ENCODE measurements at places on chromosomes 1 and 21.

DNA sequence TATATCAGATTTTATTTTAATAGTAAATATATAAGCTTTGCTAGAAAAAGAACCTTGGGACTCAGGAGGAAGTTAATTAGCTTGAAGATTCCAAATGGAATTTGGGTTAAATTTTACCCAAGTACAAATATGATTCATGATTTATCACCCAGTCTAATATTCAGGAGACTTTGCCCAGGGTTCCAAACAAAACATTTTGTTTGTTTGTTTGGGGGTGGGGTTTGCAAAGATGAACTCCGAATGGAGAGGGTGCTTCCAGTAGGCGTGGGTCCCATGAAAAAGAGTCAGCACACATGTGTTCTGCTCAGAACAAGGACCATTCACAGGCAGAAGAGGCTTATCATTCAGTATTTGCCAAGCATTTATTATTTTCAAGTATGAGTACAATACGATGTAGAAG lies 23.5 kb downstream of the KCNT2 start:
- DNase-seq = no peak

GRCh38 chr1:99534638-99534930 lies 111.3 kb upstream of the PALMD start:
- DNase-seq = no peak

DNA sequence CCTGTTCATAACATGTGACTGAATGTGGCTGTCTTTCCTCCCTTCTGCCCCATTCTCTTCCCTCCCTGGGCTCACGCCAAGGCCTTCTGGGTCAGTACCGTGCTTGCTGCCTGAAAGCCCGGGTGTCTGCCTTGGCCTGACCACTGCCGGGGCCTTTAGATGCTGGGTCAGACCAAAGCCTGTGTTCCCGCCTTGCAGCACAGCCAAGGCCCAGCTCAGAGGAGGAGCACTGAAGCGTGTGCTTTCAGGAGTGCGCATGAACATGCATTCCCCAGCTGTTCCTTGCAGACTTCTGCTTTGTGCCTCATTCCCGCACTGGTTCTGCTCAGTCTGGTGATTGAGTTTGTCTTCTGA lies 27.0 kb upstream of the SARS1 start:
- no peak for DNase-seq

DNA sequence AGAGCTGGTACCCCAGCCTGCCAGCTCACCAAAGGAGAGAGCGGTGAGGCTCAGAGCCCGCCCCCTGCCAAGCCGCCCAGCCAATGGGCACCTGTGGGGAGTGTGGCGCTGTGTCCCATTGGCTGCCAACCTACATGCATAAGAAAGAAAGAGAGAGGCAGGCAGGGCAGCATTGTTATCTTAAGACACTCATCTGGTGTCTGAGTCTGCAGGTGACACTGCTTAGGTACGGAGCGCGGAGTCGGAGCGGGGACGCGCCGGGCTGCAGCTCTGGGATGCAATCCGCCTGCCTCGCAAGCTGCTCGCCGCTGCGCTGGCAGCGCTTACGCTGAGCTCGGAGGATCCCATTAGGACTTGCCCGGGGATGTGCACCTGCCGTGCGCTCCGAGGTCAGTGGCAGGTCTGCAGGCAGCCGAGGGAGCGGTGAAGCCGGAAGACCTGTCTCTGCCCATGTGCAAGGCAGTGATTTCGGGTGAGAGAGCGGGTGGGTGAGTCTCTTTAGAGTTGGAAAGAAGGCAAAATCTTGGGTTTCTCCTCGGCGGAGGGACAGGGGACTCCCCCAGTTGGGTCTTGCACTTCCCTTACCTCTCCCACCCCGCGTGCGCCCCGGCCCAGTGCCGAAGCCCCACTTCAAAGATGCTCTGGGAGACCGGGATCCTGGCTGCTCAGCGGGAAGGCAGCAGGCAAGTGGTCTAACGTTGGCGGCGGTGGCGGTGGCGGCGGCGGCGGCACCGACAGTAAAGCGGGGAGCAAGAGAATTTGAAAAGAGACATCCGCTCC lies at the start of gene BRINP2:
Gene BRINP2 (plus strand): TSS at position 203 of the 780 bp plus-strand sequence. CDS start 58,919 bp downstream, outside the sequence.
- DNase-seq = no peak

DNA sequence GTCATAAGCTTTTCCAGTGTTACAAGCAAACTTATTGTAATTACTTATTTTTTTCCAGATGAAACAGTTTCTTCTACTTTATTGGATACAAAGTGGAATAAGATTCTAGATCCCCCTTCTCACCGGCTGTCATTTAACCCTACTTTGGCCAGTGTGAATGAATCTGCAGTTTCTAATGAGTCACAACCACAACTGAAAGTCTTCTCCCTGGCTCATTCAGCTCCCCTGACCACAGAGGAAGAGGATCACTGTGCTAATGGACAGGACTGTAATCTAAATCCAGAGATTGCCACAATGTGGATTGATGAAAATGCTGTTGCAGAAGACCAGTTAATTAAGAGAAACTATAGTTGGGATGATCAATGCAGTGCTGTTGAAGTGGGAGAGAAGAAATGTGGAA lies 95.5 kb downstream of the ZFYVE9 start:
- DNase-seq = no peak

- DNase-seq = no peak
Measured at GRCh38 chr1:114008480-114008941, 29.2 kb downstream of the OLFML3 start.

- DNase-seq = no peak
Measured at GRCh38 chr1:90809093-90809492, 92.0 kb upstream of the BARHL2 start.

DNA sequence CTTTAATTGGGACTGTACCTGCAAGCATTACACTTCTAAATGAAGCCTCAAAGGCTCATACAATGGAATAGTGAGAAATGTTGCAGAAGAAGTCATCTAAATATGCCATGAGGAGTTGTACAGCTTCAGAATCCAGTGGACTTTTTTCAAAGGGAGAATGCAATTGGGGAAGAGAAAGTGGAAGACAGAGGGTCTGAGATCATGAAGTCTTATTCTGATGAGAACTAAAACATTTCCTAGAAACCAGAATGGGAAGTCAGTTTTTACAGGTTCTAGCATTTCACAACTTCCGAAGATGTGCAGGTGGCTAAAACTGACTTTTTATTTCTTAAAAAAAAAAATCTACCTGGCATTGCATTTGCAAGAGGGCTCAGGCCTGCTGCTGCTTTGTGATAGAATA lies 424.4 kb upstream of the RUNX1 start:
- DNase-seq = no peak

GRCh38 chr1:42938645-42939615 lies 19.7 kb downstream of the SLC2A1 start:
- DNase-seq = no peak

- DNase-seq = no peak
Measured at GRCh38 chr1:33036051-33036525, 595 bp downstream of the AK2 start.

DNA sequence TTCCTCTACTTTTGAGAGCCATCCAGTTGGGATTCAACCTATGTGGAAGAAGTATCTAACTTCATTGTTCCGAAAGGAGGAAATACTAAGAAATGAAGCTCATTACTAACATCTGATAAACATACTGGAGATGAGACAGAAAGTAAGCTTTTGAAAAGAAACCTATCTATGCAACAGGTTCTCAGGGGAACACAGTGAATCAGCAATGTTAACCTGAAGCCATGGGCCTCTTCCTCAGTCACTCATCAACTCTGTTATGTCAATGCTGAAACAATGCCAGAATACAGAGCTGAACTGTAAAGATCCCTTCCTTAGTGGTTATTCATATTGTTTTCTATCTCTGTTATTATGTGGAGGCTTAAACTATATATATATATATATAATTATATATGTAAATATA lies 55.5 kb upstream of the ESRRG start:
- DNase-seq = no peak

DNA sequence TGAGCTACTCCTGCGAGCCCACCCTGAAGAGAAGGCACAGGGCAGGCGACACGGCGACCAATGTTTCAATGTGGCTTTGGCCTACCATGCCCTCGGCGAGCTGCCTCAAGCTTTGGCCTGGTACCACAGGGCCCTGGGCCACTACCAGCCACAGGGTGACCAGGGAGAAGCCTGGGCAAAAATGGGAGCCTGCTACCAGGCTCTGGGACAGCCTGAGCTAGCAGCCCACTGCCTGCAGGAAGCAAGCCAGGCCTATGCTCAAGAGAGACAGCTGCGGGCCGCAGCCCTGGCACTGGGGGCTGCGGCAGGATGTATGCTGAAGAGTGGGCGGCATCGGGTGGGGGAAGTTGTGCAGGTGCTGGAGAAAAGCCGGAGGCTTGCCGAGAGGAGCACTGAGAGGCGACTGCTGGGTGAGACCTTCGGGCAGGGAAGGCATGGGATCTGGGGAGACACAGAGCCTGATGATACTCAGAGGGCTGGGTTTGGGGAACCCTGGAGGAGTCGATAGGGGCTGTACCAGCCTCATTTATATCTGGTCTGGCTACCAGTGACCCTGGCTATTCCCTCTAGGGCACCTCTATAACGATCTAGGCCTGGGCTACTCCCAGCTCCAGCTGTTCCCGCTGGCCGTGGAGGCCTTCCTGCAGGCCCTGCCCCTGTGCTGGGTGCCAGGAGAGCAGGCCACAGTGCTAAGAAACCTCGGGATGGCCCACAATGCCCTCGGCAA lies 2.3 kb downstream of the TTC24 start:
- DNase-seq = no peak

GRCh38 chr1:183443011-183443410 lies 24.8 kb upstream of the NMNAT2 start:
- no peak for DNase-seq

GRCh38 chr1:54237586-54237985 lies 37.6 kb downstream of the MRPL37 start:
- DNase-seq = no peak

- no peak for DNase-seq
Measured at GRCh38 chr1:38179483-38179882, 132.9 kb upstream of the POU3F1 start.

DNA sequence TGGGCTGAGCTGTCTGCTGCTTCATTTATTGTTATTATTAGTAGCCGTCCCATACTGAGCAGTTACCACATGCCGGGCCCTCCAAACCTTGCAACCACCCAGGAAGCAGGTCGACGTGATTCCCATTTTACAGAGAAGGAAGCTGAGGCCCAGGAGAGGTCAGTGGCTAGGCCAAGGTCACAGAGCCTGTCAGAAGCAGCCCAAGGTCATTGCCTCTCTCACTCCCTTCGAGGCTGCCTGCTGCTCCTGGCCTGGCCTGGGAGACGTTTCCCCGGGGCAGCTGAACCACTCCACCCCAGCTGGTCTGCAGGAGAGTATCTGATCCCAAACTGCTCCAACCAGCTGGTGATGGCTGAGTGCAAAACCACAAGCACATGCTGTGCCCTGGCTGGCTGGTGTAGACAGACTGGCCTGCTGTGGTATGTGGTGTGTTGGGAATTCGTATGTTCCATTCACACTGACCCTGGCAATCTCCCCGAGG lies 6.5 kb downstream of the PADI4 start:
- DNase-seq = no peak
